Inflammatory macrophage treated with lipopolysaccharide for 4 hours (primary cell): ENCODE measurements at places on chromosomes 13 and 19.

DNA sequence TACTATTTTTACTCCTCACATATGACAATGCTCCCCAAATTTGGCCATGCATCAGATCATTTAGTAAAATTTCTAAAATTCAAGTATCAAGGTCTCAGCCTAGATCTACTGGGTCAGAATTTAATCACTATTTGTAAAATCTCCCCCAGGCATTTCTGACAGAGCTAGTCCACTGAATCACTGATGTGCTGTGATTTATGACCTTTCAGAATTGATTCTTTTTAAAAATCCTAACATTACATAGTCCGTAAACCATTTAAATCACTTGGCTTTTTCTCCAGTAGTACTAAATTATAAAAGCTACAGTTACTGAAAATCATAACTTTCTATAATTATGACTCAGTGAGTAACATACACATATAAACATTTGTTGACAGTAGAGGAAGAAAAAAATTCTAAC is 92.8 kb upstream of the RAP2A start:
- no peak for DNase-seq

GRCh38 chr13:46698910-46699460 is 98.0 kb downstream of the ESD start:
- no peak for DNase-seq

DNA sequence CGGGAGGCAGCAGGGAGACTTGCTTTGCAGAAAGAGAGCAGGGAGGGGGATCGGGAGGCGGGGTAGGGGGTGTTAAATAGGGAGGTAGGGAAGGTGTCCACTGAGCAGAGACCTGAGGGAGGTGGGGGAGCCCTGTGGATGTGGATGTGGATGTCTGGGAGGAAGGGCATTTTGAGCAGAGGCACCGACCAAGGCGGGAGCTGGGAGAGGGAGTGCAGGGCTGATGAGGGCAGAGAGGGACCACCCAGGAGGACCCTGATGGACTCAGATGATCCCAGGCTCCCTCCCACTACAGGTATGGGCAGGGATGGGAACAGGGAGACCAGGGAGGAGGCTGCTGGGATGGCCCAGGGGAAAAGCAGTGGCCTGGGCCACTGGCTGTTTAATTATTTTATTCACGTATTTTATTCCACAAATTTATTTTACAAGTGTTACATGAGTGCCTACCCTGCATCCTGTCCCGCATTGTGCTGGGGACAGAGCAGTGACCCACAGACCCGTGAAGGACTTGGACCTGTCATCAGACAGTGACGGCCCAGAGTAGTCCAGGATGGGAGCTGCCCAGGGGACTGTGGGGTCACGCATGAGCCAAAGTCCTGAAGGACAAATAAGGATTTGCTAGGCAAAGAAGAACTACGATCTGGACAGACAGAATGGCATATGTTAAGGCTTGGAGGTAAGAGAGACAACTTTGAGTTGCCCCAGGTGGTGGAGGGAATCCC is 5.3 kb downstream of the GRAMD1A start:
- no peak for DNase-seq

- DNase-seq, result no peak
Observed at GRCh38 chr13:39998166-39998565, 342.7 kb downstream of the COG6 start.

DNA sequence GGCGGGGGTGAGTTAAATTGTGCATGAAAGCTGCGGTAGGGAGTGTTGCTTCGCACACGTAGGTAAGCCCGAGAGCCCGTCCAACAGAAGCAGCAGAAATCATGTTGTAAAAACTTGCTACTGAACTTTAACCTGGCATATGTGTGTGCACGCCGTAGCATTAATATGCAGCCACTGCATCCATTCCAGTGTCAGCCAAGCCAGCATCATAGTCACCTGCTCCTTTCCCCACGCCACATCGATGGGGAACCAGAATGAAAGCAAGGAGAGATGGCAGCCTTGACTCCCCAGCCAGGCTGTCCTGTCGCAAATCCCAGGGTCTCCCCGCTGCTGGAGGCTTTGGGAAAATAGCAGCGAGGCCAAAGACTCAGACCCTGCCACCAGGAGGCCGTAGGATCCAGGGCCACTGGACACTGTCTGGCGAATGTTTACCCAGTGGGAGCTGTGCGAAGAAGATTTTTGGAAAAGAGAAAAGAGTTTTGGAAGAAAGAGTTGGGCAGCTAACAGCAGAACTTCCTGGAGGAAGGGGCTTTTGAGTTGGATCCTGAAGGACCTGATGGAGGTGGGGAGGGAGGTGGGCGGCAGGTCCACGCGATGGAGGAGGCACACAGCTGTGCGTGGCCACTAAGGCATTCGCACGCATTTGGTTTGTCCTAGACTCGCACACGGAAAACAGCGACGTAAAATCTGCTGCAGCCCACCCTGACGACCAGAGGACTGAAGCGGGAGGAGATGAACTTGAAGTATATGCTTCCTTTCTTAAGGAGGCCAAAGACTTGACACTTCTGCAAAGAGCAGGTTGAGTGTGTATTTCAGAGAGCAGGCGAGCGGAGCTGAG is 48.7 kb upstream of the RANBP3 start:
- DNase-seq, result no peak

DNA sequence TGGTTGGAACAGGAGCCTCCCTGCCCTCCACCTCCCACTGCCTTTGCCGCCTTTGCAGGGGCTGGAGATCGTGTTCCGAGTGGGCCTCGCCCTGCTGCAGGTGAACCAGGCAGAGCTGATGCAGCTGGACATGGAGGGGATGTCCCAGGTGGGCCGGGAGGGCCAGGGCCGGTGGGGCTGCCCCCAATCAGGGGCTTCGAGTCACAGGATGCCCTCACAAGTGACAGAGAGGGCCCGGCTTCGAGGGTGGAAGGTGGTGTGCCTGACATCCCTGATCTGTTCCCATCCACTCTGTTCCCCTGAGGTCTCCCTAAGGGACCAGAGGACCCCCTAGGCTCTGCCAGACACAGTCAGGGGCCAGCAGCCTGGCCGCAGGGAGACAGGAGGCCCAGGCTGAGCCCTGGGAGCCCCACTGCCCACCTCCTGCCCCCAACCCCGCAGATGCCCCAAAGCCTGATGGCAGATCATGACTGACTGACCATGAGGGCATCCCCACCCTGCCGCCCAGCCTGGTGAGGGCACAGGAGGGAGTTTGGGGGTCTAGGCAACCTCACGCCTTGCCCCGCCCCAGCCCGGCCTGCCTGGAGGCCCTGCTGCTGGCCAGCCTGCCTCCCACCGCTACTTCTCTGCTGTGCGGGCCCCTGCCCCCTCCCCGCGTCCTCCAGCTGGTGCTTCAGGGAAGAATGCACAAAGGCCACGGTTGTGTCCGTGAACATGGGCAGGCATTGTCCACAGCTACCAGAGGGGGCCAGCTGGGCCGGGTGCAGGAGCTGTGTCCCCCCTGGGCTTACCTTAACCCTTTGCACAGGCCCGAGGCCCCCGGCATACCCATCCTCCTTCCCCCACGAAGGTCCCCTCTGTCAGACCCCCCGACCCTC is 21.8 kb downstream of the EVI5L start:
- DNase-seq, result no peak

DNA sequence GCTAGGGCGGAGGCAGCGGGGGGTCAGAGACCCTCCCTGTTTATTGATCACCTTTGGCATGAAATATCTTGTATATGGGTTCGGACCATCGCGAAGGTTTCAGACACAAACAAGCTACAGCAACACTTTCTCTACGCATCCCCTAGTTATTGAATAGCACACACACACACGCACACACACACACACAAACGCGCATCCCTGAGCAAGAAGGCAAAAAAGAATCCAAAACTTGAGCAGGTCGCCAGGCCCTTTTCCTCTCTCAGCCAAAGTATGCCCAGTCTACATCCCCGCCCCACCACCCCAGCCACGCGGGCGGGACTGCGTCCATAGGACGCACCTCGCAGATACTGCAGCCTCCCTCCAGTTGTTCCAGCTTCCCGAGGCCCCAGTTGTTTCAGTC is 16.0 kb downstream of the POU4F1 start:
- DNase-seq, result no peak

DNA sequence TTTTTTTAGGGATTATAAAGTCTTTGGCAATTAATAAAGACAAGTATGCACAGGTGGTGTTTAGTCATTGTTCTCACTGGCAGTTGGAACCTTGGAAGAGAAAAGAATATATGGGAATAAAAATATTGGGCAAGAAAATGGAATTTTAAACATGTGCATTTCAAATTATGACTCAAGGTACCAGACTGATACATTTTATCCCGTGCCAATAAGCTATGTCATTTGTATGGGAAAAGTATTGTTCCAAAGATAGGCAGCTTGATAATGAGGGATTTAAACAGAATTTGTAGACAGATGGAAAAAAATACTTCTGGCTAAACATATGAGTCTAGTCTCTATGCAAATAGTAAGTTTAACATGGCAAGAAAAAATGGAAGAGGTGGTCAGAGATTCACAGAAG is 169.5 kb upstream of the UFM1 start:
- DNase-seq, result no peak

DNA sequence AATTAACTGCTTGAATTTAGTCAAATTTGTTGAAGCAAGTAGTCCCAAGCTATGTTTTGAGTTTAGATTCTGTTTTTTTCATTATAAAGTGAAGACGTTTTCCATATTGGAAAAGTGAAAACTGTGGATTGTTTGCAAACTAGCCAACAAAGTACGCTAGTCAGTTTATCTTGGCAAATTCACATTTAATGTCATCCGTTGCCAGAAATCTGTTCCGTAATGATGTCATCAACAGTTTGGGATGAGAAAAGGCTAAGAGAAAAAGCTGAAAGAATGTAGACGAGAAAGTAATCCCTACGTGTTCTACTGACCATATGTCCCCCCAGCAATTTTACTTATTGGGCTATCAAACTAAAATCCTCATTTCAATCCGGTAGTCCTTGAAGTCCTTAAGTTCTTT is 419.6 kb downstream of the GPC6 start:
- DNase-seq, result no peak

- no peak for DNase-seq
Observed at GRCh38 chr19:41872384-41872774, 4.7 kb upstream of the CD79A start.

- DNase-seq, result no peak
Observed at GRCh38 chr13:102195566-102196462, 206.0 kb downstream of the FGF14 start.

GRCh38 chr13:114249077-114249476 is 14.4 kb downstream of the CDC16 start:
- no peak for DNase-seq

DNA sequence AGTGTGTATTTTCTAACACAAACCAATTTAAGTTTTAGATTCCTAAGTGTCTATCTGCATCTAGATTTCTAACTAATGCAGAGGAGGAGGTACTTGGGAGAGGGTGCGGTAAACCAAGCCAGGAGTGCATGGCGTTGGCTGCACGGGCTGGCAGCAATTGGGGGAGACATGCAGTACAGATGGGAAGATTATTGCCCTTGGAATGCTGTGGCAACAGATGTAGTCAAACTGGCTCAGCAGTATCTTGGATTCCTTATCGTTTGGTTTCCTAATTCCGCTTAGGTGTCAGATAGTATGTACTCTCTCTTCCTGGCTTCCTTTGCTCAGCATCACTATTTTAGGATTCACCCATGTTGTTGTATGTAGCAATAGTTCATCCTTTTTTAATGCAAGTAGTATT is 29.4 kb upstream of the STK24 start:
- DNase-seq, result no peak

DNA sequence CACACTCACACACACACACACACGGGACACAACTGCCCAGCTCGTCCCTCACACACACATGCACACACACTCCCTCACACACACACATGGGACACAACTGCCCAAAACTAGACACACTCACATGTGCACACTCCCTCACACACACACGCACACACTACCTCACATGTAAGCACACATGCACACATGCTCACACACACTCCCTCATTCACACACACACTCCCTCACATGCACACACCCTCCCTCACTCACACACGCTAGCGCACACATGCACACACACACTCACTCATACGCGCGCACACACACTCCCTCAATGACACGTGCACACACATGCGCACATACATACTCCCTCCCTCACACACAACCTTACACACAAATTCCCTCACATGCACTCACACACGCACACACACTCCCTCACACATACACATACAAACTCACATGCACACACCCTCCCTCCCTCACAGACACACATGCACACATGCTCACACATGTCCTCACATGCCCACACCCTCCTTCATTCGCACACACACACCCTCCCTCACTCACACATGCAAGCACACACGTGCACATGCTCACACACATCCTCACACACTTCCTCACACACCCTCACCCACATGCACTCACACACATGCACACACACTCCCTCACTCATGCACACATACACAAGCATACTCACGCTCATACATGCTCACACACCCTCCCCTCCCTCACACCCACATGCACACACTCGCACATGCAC is 9.0 kb upstream of the RASA3 start:
- DNase-seq, result no peak

GRCh38 chr19:13031917-13032623 is 36.8 kb downstream of the NFIX start:
- no peak for DNase-seq

GRCh38 chr13:29452773-29453616 is 142.5 kb downstream of the SLC7A1 start:
- DNase-seq, result no peak

DNA sequence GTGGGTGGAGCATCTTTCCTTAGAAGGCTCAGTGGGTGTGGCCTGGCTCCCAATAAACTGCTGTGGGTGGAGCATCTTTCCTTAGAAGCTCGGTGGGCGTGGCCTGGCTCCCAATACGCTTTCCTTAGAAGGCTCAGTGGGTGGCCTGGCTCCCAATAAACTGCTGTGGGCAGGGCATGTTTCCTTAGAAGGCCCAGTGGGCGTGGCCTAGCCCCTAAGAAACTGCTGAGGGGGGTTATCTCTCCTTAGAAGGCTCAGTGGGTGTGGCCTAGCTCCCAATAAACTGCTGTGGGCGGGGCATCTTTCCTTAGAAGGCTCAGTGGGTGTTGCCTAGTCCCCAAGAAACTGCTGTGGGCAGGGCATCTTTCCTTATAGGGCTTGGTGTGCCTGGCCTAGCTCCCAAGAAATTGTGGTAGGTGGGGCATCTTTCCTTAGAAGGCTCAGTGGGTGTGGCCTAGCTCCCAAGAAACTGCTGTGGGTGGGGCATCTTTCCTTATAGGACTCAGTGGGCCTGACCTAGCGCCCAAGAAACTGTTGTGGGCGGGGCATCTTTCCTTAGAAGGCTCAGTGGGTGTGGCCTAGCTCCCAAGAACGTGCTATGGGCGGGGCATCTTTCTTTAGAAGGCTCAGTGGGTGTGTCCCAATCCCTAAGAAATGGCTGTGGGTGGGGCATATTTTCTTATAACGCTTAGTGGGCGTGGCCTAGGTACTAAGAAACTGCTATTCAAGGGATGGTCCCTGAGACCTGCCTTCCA is 10.3 kb downstream of the HSH2D start:
- no peak for DNase-seq

DNA sequence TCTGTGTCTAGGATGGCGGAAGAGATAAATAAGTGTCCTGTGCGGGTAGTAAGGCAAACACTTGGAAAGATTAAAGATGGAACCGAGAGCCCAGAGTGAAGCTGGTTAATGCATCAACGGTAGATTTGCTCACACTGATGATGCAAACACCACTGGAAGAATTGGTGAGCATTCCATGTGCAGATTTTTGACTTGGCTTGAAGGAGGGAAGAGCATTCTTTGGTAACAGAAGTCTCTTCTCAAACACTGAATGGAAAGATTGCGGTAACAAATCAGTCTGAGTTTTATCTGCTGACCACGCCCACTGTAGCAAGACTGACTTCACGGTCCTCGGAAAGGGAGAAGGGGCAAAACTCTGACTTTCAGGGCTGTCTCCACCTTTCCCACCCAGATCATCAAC is 112.5 kb downstream of the COL4A1 start:
- no peak for DNase-seq

GRCh38 chr13:75635101-75635827 is 866 bp upstream of the LMO7 start:
- no peak for DNase-seq

- no peak for DNase-seq
Observed at GRCh38 chr19:10965398-10965797, 4.6 kb downstream of the SMARCA4 start.
